ENCODE measurements at places on chromosomes 3 and 15. TPM values are rescaled to one million over a fixed set of nuclear protein-coding genes. Genes with fewer than 3 reads are reported as not detected.

Gene PIERCE2
- 1.4 TPM for total RNA-seq

Gene HDC
- total RNA-seq = not detected

Gene ABHD2
- total RNA-seq = 32.7 TPM

DNA sequence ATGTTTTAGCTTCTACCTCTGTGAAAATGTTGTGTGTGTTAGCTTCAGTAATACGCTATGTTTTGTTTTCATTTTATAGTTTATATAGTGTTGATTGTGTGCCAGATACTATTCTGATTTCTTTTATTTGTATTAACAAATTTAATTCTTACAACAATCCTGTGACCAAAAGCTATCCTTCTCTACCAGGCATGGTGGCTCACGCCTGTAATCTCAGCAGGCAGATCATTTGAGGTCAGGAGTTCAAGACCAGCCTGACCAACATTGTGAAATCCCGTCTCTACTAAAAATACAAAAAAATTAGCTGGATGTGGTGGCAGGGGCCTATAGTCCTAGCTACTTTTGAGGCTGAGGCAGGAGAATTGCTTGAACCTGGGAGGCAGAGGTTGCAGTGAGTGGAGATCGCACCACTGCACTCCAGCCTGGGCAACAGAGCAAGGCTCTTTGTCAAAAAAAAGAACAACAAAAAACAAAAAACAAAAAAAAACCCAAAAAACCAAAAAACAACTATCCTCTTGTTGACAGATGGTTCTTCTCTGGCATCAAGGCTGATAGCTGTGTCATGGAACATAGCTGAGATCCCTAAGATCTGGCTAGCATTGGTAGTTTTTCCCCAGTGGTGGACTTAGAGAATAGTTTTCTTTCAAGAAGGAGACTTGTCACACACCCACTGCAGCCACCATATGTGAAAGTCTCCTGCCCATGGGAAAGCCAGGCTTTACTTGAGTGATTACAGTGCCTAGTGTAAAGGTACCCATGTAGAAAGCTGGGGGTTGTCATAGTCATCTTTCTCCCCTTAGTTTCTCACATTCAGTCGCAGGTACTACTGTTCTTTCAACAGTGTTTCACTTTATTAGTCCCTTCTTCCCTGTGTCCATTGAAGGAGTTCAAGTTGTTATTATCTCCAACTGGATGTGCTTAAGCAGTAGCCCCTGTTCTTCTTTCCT is 116.5 kb downstream of the UBE2E2 start:
- no peak for DNase-seq

GRCh38 chr15:74431645-74432044 is 2.1 kb downstream of the SEMA7A start:
- DNase-seq = no peak

GRCh38 chr3:33658621-33658990 is 59.4 kb downstream of the CLASP2 start:
- DNase-seq = no peak

- no peak for DNase-seq
These were observed 125.8 kb upstream of the GALNT15 start for GRCh38 chr3:16048435-16049318.

GRCh38 chr15:36498916-36499315 is 80.5 kb upstream of the CDIN1 start:
- DNase-seq = no peak

- no peak for DNase-seq
These were observed 129.0 kb downstream of the SEMA6D start for GRCh38 chr15:47846128-47846868.

DNA sequence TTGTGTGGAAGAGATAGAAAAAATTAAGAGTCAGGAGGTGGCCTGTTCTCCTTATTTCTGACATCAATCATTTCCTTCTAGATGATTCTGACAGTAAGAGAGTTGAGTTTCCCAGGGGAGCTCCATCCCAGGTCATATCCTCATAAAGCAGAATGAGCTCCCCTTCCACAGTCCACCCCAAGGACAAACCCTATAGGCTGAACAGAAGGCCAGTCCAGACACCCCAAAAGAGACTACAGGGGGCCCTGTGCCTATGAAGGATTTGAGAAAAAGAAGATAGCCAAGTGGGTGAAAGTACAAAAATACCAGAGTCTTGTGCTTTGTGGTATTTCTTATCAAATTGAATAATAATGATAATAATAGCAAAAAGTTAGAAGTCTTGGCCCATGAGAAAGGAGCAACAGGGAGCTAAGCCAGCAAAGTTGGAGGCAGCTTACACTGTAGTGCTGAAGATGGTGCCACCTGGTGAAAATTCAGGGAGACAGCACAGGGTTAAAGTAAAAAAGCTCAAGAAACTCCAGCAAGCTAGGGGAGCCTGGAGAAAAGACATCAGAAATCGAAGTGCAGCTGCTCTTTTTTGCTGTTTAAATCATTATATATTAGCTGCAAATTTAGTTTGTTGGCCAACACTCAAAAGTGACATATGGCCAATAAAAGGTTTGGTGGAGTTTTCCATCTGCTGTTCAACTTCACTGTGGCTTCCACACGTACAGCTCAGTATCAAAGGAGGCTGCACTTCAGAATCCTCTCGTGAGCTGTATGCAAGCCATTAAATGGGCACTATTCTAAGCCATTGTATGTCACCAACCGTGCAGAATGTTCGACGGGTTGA is 35.8 kb upstream of the SLC24A5 start:
- DNase-seq = no peak

GRCh38 chr3:135084405-135084804 is 289.3 kb downstream of the EPHB1 start:
- no peak for DNase-seq

Measured in foreskin keratinocyte (primary cell).